ENCODE measurements at places on chromosomes 3 and 15.

- DNase-seq, result no peak
These were observed 12.3 kb upstream of the KLF13 start for GRCh38 chr15:31314380-31314779.

DNA sequence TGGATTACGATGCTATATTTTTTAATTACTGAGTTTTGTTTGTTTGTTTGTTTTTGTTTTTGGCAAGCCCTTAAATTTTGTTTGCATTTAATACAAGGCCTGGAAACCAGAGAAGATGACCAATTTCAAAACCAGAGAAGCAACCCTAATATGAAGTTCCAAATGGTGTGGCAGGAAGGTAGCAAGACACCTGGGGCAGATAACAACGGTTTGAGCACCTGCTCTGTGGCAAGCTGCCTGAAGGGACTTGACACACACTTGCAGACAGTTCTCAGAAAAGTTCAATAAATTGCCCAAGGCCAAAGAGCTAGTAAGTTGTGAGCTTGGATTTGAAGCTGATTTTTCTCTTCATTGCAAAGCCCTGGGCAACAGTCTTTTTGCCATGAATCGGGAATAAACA, 151.2 kb upstream of the UBE2E1 start:
- DNase-seq, result no peak

DNA sequence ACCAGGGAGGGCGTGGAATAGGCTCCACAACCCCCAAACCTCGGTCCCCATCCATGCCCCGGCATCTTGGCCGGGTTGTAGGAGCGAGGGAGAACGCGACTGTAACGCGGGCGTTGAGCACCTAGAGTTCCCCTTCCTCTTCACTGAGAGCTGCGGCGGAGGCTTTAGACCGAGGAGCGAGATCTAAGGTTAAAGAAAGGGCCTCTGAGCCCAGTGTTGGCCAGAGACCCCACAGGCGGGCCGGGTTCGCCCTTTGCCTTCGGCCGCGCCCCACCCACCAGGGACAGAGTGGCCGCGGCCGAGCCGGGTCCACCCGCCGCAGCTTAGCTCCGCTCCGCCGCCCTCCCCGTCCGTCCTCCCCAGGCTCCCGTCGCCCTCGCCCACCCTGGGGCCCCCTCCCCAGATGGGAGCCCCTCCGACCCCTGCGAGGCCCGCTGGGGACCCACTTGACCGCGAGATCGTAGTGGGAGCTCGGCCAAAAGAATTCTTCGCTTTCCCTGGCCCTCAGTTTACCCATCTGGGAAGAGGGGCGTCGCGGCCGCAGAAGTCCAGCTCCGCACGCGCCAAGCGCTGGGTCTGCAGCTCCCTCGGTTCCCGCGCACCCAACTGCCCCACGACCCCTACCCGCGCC, 425 bp downstream of the ANPEP start:
- no peak for DNase-seq

- DNase-seq, result no peak
These were observed 240.8 kb upstream of the CNTN6 start for GRCh38 chr3:852033-852432.

GRCh38 chr3:38726751-38727150, 77.3 kb upstream of the SCN5A start:
- no peak for DNase-seq

DNA sequence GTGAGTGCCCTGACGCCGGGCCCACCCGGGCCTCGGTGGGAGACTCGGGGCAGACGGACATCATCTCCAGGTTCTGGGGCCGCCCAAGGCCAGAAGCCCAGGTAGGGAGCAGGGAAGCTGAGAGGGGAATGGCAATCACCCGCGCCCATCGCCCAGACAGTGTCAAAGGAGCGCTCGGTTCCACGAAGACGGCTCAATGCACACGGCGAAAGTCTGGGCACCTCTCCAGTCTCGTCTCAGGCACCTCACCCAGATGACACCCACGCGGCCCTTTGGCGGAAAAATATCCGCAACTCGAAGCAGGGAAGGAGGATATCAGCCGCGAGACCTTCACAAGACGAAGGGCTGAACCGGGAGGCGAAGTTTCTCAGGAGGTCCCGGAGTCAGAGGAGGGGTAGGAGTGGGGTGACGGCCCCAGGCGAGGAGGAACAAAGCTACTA, 916 bp downstream of the IL17RD start:
- DNase-seq, result no peak

GRCh38 chr15:25689592-25689991, 173.5 kb downstream of the ATP10A start:
- no peak for DNase-seq

- DNase-seq, result no peak
These were observed 113.3 kb upstream of the PHLDB2 start for GRCh38 chr3:111745786-111746185.

GRCh38 chr3:135539351-135539750, 426.2 kb upstream of the PPP2R3A start:
- DNase-seq, result no peak

GRCh38 chr3:53780171-53780570, 66.0 kb downstream of the CHDH start:
- no peak for DNase-seq

DNA sequence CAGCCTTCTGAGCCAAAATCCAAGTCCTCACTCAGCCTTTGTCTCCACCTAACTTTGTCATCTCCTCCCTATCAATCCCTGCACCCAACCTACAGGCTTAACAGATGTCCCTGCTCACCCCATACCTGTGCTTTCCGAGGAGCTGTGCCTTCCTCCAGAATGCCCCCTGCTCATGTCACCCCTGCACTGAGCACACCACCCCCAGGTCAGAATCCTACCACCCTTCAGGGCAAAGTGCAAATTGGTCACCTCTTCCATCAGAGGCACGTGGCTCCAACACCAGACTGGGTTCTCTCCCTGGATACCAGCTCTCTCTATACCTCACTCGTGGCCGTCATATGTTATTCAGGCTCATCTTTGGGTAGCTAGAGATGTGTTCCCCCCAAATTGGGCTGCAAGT, 29.8 kb downstream of the HOMER2 start:
- no peak for DNase-seq

GRCh38 chr3:64456674-64457073, 231.1 kb downstream of the ADAMTS9 start:
- no peak for DNase-seq

- no peak for DNase-seq
These were observed 413.0 kb upstream of the DPH6 start for GRCh38 chr15:35958975-35959374.

- peak; percentile 53 for DNase-seq
These were observed 166.1 kb downstream of the SSR3 start for GRCh38 chr3:156388497-156389448.

DNA sequence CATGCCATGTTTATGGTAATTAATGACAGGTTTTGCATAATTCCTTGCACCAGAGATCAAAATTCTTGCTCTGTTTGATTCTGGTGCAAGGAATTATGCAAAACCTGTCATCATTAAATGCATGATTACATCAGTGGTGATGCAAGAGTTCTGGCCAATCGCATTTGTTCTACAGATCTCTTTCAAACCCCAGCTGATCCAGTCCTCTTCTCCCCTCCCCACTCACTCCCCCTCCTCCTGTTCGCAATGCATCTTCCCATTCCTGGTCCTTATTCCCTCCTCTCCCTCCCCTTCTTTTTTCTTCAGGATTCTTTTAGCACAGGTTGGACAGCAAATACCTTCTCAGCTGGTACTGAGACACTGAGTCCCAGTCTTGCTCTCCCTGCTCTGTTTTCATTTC, 82.1 kb downstream of the GABRB3 start:
- DNase-seq, result no peak

DNA sequence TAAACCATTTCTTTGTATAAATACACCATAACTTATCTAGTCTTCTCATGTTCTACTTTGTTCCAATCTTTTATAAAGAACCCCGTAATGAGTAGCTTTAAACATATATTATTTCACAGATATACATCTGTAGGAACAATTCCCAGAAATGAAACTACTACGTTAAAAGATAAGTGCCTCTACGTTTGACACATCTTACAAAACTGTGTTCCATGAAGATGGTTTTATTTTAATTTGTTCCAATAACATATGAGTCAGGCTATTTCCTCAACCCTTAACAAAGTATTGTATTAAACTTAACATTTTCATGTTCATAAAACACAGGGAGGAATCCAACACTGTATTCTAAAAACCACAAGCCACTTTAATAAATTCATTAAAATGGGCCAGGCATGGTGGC, 52.9 kb downstream of the TRPM7 start:
- no peak for DNase-seq

GRCh38 chr15:80558631-80559319, 136.3 kb upstream of the ABHD17C start:
- DNase-seq, result no peak
